ENCODE measurements at places on chromosomes 5 and 9.
A peak's percentile ranks its signal among the peaks of the same experiment; 100 is the strongest.

- DNase-seq: no peak
These were observed 2.2 kb downstream of the IDNK start for GRCh38 chr9:83625178-83625577.

DNA sequence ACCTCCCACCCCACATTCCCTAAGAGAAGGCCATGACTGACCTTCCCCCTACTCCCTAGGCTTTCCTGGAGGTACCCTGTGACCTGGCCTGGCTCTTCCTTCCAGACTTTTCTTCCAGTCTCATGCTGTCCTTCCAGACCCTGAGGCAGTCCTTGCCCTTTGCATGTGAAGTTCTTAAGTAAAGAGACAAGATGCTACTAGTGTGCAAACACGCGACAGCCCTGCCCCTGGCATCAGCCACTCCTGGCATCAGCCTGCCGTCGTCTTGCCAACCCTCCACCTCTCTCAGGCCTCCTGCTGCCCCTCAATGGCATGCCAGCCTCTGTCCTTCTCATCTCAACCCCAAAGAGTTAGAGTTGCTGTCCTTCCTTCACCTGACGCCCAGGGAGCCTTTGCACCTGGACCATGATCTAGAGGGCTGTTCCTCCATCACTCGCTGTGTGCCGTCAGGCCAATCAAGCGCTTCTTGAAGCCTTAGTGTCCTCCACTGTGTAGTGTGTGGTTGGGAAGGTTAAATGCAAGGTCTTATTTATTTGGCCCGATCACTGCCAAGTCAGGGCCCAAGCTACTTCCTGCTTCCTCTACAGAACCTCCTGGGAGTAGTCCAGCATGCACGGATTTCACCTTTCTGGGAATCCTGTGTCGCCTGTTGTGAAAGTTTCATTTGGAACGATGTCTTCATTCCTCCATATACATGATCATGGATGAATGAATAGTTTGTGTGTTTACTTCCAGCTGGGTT is 61.9 kb downstream of the WWC1 start:
- no peak for DNase-seq

DNA sequence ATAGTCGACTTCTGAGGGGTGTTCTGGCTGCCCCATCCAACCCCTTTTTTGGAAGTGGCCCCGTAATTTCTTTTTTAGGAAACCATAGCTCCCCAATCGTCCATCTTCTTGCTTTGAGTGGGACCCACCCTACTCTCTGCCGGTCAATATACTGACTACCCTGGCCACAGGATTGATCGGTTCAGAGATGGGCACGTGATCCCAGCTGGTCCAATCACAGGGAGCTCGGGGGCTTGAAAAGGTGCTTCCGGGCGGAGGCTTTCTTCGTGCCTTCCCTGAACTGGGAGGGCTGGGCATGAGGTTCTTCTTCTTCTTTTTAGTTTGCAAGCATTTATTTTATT is 78.7 kb upstream of the SH3PXD2B start:
- DNase-seq: no peak

DNA sequence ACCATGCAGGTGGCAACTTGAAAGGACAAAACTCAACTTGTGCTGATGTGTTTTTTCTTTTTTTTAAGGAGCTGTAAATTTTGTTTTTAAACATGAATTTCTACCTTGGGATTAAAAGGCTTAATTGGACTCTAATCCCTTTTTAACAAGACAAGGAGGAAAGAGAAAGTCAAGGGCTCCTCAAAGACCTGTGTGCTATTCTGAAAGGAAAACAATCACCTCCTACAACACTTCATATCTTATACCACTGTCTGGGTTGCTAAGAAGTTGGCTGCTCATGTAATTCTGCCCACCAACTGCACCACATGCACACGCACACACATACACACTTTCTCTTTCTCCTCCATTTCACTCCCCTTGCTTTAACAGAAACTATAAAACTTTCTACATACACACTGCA is 78.6 kb downstream of the SH3RF2 start:
- DNase-seq: no peak

DNA sequence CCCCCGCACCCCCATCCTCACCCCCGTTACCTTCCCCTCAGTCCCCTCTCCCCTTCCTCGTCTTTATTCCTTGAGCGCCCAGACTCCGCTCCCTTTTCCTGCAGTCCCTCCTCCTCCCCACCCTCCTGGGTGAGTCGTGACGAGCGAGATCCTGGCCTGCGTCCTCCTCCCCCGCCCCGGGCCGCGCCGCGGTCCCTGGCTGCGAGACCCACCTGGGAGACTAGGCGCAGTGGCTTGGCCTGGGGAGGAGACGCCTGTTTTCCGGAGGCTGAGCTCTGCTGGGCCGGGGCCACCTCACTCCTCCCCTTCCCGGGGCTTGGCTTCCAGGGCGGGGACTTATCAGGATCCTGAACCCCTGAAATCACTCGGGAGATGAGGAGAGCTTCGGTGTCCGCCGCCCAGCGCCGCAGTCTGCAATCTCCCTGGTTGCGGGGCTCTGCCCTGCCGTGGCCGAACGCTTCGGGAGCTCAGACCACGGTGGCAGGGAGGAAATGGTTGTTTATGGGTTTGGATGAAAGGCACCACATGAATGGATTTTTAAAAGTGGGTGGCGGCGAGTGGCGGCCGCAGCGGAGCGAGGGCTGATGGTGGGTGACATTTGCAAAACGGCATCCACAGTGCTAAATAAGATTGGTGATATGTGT is 984 bp downstream of the STXBP1 start:
- DNase-seq: peak; percentile 39

All from fibroblast of the conjunctiva (primary cell).